MG63 (cell line): ENCODE measurements at places on chromosomes 7 and 10. TPM values are rescaled to one million over a fixed set of nuclear protein-coding genes. Genes with fewer than 3 reads are reported as not detected.

GRCh38 chr7:50450590-50451032 lies 461 bp upstream of the FIGNL1 start:
- DNase-seq = no peak

CTAGE4 gene
- total RNA-seq = 0.57 and 2.1 TPM in 2 replicates

GRCh38 chr7:107918948-107919347 lies 28.0 kb downstream of the DLD start:
- no peak for DNase-seq

DNA sequence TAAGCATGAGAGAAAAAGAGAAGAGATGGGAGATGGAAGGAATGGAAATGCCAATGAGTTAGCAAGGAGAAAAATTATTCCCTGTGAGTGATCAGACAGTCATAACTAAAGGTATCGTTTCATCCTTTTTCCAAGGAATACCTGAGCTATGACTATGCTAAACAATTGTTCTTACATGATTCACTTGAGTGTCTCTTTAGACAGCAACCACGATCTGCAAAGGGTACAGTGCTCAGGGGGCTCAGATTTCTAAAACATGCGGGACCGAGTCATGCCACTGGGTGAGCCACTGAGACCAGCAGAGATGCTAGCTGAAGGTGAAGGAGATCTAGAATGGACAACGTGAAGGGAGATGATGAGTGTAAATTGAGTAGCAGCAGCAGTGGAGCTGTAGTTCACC lies 78.0 kb upstream of the CTTNBP2 start:
- no peak for DNase-seq

FFAR4 gene
- total RNA-seq = 0.16 TPM in 1 of 2 replicates, not detected in the other

DNA sequence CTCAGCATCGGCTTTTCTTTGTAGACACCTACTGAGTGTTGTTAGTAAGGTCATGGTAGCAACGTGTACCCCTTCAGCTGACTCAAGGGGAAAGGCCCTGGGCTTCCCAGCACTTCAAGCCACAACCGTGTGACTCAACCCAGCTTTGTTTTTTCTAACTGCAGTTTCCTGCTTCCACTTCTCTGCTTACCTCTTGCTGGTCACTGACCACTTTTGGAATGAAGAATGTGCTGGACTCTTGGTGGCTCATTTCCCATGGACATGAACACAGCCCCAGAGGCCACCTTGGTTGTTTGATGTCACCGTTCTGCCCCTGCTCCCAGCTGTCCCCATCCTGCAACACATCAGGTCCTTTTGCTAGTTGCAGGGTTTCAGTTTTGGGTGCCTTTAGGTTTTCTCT lies 69.5 kb upstream of the ZNF438 start:
- DNase-seq = peak; percentile 65

- DNase-seq = no peak
Measured at GRCh38 chr10:131744346-131744745, 156.5 kb upstream of the PPP2R2D start.

- DNase-seq = no peak
Measured at GRCh38 chr7:111392294-111392693, 170.0 kb downstream of the IMMP2L start.

MRPS24 gene
- 107 and 198 TPM in 2 replicates for total RNA-seq

GRCh38 chr10:15395935-15396334 lies 24.8 kb upstream of the FAM171A1 start:
- DNase-seq = no peak

- DNase-seq = no peak
Measured at GRCh38 chr7:39187130-39187529, 209.4 kb downstream of the POU6F2 start.

DNA sequence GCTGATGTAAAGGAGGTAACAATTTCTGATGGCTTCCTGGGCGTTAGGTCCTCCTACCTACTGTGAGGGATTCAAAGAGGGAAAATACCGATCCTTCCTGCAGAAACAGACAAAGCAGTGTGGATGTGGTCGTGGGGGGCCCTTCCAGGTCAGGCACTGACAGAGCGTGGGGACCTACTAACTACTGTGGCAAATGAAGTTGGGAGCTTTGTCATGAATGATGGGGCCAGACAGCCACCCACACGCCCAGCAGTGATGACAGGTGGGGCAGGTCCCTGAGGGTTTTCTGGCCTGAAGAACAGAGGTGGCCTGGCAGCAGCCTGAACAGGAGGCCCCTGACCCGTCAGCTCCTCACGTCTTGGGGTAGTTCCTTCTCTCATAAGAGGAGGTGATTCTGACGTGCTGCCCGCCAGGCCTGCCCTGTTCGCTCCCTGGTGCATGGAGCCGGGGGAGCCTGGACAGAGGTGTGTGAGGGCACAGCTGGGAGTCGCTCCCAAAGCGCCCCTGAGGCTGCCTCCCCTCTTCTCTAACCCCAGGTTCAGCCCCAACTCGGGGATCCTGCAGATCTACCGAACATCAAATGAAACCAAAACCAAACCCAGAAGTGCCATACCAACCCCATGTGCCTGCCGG lies 4.2 kb downstream of the ATP6V0E2 start:
- DNase-seq = no peak

DNA sequence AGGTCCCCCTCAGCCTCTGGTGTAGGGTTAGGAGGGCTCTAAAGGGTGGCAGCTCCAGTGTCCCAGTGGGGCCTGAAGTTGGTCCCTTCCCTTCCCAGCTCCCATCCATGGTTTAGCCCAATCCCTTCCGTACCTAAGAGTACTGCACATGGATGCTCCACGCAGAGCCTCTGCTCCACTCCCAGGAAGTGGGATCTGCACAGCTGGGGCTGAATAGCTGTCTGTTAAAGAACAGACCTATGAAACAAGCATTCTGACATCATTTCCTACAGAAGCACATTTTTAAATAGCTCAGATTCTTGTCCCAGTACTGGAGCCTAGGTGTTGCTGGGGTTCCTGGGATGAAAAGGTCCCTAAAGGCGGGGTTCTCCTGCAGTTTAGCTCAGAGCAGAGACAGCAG lies 135.9 kb downstream of the ZMYND11 start:
- DNase-seq = no peak

MINDY4 gene
- total RNA-seq = 1.7 TPM in 1 of 2 replicates, not detected in the other

GRCh38 chr7:9091282-9091681 lies 657.9 kb downstream of the NXPH1 start:
- DNase-seq = no peak

GRCh38 chr10:12243864-12244620 lies 48.1 kb downstream of the CDC123 start:
- DNase-seq = no peak

CHN2 gene
- 3.7 and 20.1 TPM in 2 replicates for total RNA-seq

DNA sequence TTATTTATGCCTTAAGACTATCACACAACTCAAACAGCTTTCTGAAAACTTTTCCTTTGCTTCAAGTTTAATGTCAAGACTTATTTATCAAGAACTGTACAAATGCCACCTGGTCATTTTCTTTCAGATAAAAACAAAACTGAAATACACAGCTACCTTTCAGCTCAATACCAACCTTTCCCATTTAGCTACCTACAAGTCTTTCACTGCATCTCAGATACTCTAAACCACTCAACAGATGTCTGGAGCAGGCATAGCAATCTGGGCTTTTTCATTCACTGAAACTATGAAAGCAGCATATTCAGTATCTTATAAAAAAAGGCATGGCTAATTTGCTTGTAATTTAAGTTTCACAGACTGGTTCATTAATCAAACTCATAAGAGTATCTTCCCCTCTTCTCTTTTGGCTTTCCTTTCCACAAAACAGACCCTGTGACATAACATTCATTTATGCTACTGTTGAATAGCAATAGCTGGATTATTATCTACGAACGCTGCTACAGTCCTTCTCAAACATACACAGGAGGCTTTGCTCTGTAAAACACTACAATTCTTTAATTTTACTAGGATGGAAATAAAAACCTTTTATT lies 8.2 kb downstream of the TRA2A start:
- no peak for DNase-seq

DNA sequence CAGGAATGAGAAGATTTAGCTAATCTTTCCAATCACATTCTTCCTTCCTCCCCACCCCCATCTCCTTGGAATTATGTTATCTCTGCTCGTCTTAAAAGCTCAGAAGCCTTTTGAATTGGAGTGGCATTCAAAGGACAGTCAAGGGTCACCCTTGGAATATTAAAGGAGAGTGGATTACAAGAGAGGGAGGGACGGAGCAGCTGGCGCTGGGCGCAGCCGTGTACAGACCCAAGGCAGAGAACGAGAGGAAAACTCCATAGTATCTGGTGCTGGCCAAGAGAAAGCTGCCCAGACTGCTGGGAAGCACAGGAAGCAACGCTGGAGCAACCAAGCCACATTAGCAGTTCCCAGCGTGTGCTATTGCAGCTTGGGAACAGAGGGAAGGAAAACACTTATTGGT lies 95.7 kb downstream of the POU6F2 start:
- no peak for DNase-seq

GRCh38 chr7:94250124-94250523 lies 144.6 kb upstream of the COL1A2 start:
- no peak for DNase-seq

CPA1 gene
- total RNA-seq = not detected in 2 replicates

DNA sequence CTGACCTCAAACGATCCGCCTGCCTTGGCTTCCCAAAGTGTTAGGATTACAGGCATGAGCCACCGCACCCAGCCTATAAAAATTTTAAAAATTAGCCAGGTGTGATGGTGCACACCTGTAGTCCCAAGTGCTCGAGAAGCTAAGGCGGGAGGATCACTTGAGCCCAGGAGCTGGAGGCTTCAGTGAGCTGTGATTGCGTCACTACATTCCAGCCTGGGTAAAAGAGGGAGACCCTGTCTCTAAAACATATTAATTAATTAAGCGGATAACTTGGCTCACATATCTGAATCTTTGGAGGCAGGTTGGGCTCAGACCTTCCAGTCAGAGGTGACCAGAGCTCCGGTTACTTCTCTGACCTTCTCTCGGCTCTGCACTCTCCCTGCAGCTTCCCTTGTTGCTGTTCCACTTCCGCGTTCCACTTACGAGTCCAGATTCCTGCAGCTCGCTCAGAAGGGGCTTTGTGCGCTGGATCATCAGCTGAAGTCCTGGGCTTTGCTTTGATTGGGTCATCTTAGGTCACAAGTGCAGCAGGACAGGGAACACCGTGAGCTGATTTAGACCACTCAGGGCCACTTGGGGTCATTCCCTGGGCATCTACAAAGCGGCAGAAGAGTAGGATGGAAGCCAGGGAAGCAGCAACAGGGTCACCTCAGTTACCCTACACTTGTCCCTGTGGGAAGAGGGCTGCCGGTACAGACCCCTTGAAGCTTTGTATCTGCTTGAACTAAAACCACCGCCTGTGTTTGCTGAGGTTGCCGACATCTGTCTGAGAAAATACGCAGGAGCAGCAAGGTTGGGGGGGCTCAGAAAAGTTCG lies 2.0 kb upstream of the ARPC1B start:
- no peak for DNase-seq

- DNase-seq = no peak
Measured at GRCh38 chr10:101139421-101139911, 8.4 kb downstream of the TLX1 start.

OR2A12 gene
- not detected in 2 replicates for total RNA-seq

DNA sequence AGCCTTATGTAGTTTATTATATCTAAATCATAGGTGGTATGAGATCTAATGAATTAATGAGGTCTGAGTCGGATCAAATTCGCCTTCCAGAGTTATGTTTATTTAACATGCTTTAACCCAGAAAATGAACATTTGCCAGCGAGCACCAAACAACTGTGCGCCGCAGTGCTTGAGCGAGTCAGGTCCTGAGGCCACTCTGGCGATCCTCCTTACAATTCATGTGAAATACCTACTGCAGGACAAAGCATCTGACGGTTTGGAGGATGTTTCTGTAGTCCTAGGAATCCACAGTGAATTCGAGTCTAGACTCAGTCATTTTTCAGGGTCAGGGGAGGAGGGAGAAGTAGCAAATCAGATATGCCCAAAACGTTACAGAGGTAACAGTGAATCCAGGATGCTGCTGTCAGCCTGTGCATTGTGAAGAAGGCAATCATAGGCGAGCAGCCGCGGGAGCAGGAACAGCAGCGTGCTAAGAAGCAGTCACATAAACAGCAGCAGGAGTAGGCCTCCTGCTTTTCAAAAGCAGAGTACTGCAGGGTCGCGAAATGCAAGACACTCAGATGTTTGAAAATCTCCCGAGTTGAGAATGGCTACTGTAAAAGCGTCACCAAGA lies 120.2 kb downstream of the CACNB2 start:
- no peak for DNase-seq

GRCh38 chr7:24907311-24907886 lies 72.6 kb downstream of the OSBPL3 start:
- no peak for DNase-seq

GRCh38 chr10:73207883-73208282 lies 39.2 kb downstream of the DNAJC9 start:
- DNase-seq = peak; percentile 22

- DNase-seq = no peak
Measured at GRCh38 chr10:5500162-5500670, 846 bp upstream of the CALML5 start.

- DNase-seq = no peak
Measured at GRCh38 chr10:110725801-110726630, 81.9 kb downstream of the RBM20 start.

DNA sequence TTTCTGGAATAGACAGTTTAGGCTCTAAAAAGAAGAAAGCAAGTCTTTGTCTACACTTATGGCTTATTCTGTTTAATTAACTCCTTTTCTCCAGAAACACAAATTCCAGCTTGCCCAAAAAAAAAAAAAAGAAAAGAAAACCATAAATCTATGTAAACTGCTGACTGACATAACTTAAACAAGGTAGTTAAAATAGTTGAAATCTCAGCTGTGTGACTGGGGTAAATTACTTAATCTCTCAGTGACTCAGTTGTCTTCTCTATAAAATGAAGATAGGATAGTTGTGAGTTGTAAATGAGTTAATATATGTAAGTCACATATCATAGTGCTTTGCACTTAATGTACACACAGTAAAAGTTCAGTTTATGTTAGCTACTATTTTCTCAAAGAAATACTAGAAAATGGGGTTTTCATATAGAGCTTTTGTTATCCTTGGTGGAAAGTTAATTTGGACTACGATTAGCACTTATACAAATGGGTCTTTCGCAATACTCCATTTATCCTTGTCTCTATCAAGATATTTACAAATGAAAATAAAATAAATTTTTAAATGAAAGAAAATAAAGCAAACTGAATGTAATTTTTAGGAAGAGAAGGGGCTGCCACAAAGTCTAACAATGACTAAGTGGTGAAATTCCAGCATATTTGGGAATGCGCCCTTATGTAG lies 200.9 kb downstream of the MBL2 start:
- no peak for DNase-seq

TMEM229A gene
- total RNA-seq = not detected in 2 replicates

DNA sequence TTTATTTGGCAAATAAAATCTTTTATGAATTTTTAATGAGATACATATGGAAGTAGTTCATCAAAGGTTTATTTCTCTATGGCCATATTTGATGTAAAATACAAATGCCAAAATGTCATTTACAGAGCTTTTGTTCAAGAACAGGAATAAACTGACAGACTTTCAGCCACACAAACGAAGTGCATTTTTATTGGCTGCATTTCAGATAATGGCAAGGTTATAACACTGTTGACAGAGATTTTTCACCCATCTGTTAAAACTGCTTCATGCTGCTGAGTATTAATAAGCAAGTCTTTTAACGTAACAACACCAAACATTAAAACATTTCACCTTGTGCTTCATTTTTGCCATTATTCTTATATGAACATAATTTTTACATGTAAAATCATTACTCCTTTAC lies 254.4 kb downstream of the ANKRD7 start:
- DNase-seq = no peak

- no peak for DNase-seq
Measured at GRCh38 chr10:101903827-101904550, 60.4 kb upstream of the KCNIP2 start.

NUP205 gene
- 27.5 and 28.4 TPM in 2 replicates for total RNA-seq

DTX2 gene
- 1.2 and 8.0 TPM in 2 replicates for total RNA-seq

CYP3A5 gene
- total RNA-seq = not detected in 2 replicates
